Suppressor macrophage treated with lipopolysaccharide for 1 hour (primary cell): ENCODE measurements at places on chromosomes 3 and 15.

DNA sequence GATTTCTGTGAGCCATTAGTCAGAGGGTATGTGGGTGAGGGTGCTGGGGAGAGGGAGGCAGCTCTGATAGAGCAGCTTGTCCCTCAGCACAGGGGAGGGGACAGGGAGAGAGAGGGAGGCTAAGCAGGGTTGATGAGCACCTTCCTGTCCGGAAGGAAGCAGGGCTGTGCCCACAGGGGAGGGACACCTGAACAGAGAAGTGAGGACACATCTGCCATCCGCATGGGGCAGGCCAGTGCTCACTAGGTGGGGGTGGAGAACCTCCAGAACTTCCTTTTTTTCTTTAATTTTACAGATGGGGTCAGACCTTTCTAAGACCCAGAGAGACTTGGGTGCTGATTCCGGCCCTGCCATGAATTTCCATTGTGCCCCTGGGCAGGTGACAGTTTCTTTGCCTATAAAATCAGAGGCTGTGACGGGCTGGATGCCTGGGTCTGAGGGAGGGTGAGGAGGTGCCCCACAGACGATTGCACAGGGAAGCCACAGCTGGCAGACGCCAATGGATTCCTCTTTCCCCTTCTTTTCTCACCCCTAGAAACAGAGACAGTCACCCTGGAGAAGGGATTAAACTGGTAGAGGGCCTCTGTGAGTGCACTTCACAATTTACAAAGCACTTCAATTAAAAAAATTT lies 4.1 kb upstream of the TGM5 start:
- peak; percentile 8 for DNase-seq

DNA sequence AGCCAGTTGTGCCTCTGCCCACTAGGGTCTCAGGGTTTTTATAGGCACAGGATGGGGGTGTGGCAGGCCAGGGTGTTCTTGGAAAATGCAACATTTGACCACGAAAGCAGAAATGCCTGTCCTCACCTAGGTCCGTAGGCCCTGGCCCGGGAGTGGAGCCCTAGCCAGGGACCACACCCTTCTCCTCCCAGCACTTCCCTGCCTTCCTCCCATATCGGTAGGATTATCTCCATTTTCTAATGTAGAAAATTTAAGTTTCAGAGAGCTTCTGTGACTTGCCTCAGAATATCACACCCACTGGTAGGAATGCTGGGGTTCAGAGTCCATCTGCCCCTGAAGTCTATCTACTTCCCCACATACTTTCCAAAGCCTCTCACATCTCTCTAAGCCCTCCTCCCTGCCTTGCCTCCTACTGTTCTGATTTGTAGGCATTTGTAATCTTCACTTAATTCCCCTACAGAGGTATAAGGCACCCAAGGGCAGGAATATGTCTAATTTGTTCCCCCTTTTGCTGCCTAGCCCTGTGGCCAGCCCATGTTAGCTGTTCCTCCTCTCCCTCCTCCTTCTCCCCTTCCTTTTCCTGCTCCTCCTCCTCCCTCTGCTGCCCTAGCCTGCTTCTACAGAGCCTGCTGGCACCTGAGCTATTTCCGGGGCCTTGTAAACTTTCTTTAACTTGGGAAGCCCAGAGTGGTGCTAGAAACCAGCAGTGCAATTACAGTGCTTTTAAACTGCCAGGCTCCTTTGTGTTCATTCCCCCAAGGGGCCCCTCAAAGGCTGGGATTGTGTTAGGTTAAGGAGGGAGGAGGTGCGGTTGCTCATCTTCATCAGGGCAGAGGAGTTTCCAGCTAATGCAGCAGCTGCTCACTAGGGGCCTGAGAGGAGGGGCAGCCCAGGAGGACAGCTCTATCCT lies 71.1 kb downstream of the MRPL46 start:
- no peak for DNase-seq

GRCh38 chr3:4376499-4376898 lies 73.3 kb downstream of the SETMAR start:
- DNase-seq = peak; percentile 19

DNA sequence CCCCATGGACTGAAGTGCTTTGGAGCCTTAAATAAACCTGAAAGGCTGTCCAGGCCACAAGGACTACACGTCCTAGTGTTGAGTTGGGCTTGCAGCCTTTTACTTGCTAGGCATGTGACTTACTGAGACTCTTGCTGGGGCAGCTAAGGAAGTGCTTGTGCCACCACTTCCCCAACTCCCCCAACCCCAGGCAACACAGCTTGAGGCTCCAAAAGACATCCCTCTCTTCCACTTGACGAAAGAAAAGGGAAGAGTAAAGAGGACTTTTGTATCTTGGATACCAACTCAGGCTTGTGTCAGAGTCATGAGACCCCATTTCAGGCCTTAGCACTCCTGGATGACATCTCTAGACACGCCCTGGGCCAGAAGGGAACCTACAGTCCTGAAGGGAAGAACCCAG lies 109.8 kb downstream of the XRN1 start:
- DNase-seq = peak; percentile 63

DNA sequence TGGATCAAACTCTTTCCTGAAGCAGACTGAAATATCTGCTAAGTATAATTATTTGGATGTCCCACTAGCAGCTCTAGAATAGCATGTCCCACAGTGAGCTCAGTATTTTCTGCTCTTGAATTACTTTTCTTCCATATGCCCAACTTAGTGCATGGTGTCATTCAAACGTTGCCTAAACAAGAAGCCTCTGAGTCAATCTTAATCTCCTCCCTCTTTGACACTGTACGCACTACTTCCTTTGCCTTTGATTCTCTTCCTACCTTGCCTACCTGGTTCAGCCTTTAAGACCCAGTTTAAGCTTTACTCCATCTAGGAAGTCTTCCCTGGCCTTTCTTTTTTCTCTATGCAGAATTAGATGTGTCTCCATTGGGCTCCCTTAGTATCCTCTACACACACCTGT lies 54.5 kb downstream of the SEC22A start:
- DNase-seq = no peak

- peak; percentile 59 for DNase-seq
Measured at GRCh38 chr3:184227481-184227935, 1.9 kb upstream of the VWA5B2 start.

GRCh38 chr3:87448558-87448957 lies 172.2 kb upstream of the POU1F1 start:
- DNase-seq = no peak

DNA sequence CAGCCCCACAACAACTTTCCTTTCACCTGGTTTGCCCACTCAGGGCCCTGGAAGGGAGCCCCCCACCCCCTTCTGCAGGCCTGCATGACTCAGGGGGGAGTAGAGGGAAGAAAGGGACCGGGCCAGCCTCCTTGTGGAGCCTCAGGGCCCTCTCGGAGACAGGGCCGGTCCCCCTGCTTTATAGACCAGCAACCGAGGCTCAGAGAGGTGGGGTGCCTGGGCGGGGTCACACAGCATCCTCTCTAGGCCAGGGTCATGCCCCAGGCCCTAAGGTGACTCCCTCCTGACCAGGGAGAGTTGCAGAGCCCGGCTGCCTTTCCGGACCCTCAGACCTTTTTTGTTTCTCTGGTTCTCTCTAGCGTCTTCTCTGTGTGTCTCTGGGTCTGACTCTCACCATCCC lies 211.3 kb downstream of the TBC1D2B start:
- no peak for DNase-seq

- DNase-seq = peak; percentile 50
Measured at GRCh38 chr15:52559575-52559974, 9.3 kb downstream of the ARPP19 start.

DNA sequence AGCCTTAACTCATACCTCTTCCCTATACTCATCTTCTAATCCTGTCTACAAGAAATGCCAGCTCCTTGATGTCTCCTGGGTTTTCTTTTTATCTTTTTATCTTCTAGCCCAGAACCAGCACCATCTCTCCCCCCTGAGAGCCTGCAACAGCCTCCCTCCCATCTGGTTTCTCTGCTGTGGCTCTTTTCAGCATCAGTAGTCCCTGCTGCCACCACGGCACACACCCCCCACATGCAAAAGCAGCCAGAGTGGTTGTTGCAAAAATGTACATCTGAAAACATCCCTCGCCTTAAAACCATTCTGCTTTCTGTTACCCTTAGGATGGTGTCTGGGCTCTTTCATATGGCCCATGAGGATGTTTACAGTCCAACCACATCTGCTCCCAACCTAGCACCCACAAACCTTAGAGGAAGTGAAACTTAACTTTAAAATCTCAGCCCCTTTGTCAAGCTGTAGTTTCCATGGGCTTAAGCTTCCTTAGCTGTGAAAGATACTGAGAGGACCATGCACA lies 775 bp downstream of the TTC21A start:
- DNase-seq = peak; percentile 69

- peak; percentile 92 for DNase-seq
Measured at GRCh38 chr15:89090791-89091626, 2.8 kb downstream of the ABHD2 start.

DNA sequence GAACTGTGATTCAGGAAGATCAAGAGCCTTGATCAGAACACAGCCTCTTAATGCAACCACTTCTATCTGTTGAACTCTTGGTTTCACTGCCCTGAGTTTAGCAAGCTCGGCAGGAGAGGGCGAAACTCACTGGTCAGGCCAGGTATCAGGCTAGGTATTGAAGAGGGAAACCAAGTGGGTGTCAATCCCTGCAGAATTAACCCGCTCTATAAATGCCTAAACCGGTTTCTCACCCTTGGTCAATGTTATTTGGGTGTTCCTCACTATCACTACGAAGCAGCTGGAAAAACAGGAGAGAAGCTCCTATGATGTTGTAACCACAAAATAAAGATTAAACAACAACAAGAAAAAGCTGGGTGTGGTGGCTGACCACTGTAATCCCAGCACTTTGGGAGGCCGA lies 23.9 kb downstream of the LIPH start:
- no peak for DNase-seq

GRCh38 chr3:94716326-94717018 lies 653.6 kb downstream of the NSUN3 start:
- no peak for DNase-seq

DNA sequence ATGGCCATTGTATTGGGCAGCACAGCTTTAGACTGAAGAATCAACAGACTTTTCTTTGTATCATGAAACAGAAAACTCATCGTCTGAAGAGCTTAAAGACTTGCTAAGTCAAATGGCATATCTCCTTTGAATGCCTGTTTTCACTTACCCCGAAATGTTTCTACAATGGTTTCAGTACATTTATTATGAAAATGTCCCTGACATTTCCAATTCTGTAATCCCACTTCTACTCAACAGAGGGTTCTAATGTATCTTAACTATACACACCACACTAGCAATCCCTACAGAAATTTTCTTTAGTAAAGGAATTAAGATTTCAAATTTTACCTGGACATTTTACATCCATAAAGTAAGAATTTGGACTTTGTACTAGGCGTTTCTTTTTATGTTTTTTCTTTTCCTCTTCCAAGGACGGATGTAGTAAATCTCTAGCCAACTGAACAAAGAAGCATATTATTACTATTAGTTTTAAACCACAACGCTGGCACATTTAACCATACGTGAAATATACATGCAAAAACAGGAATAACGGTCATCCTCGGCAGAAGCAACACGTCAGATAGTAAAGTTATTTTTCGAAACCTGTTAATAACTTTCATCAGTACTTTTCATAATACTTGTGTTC lies 1.1 kb downstream of the RPS27L start:
- no peak for DNase-seq

- DNase-seq = no peak
Measured at GRCh38 chr15:87212041-87212440, 1044.5 kb downstream of the NTRK3 start.

DNA sequence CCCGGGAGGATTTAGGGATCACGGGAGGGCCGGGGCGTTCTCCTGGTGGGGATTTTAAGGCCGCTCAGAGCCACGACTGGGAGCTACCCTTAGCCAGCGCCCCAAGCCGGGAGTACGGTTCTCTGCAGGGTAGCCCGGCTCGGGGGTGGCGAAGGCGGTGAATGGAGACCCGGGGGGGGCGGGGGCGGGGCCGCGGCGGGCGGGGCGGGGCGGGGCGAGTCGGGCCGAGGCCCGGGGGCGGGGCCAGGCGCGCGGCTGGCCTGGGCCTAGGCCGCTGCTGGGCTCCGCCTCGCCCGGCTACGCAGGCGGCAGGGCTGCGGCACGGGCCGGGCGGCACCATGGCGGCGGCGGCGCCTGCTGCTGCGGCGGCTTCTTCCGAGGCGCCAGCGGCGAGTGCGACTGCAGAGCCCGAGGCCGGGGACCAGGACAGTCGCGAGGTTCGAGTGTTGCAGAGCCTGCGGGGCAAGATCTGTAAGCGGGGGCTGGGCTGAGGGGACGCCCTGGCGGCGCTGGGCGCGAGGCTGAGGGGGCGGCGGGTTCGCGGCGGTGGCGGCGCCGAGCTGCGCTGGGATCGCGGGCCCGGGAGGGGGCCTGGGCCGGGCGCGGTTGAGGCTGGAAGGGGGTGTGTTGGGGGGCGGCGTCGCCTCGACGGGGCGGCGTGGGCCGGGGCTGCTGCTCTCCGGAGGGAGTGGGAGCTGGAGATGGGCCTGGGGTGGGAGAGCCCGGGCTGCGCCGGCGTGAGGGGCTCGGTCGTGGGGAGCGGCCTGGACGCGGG lies at the start of gene RASA2:
TSS of gene RASA2 (plus strand) at position 282 of the 775 bp plus-strand sequence. CDS start at position 339, 57 bp downstream.
- peak; percentile 94 for DNase-seq
